Muscle of back (tissue), 13 donors: ENCODE measurements at places on chromosomes 4 and X. TPM values are rescaled to one million over a fixed set of nuclear protein-coding genes. Genes with fewer than 3 reads are reported as not detected.

- no peak for DNase-seq
Observed at GRCh38 chr4:116925900-116926457, 159.4 kb downstream of the TRAM1L1 start.

DNA sequence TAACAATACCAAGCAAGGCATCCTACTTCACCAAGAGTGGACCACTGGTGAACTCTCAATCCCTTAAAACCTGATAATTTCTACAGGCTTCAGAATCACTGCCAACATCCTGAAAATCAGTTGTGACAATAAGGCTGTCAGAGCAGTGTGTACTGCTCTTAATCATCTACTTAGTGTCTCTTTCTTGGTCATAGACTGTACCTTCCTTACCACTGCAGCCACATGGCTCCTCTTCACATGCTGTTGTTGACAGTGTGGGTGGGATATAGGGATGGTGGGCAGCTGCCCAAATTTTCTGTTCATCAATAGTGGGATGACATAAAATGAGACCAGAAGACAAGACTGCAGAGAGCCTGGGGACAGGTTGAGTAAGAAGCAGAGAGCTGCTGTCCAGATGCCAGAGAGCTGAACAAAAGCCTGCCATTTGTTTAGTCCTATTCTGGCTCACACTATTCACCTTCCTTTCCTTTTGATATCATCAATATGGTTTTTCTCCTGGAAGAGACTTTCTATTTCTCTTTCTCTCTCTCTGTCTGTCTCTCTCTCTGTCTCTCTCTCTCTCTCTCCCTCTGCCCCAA lies 178.9 kb downstream of the MGST2 start:
- no peak for DNase-seq

DNA sequence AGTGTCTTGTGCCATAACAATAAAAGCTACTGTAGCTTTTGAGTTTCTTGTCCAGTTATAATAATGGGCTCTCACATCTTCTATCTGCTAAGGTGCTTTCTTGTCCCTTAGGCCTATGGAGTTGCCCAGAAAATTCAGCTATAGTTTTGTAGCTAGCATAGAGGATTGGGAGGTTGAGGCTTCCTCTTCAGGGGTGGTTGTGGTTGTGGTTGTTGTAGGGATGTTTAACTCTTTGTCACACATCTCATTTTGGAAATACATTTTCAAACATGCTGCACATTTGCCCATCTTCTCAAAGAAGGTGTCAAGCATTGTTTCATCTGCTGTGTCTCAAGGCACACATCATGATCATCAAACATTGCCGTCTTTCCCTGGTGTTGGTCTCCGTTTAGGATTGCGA lies 65.0 kb downstream of the ATXN3L start:
- DNase-seq = no peak

- no peak for DNase-seq
Observed at GRCh38 chrX:40773188-40773587, 37.8 kb upstream of the MED14 start.

PCSK1N gene
- polyA plus RNA-seq = 0.20 TPM

CNGA1 gene
- 0.84 TPM for polyA plus RNA-seq
